RCC 7860 (cell line): ENCODE measurements at places on chromosomes 7 and 10.
A peak's percentile ranks its signal among the peaks of the same experiment; 100 is the strongest.

DNA sequence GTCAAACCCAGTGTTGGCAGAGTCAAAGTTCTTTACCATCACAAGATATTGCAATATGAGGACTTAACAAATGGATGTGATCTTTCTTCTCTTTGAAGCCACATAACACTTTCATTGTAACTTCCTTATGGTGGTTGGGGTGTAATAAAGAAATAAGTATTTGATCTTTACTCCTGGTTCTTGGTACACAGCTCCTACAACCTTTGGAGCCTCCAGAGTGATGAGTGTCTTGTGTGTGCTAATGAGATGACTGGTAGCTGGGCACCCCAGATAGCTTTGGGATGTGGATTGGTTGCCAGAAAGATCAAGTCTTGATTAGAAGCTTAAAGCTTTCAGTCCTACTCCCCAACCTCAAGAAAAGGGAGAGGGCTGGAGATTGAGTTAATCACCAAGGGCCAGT, 31.1 kb upstream of the YAE1 start:
- no peak for DNase-seq

GRCh38 chr7:91446819-91447218, 182.6 kb downstream of the FZD1 start:
- no peak for DNase-seq

GRCh38 chr7:23072922-23073321, 32.7 kb upstream of the KLHL7 start:
- no peak for DNase-seq

GRCh38 chr10:32149252-32149955, 93.2 kb upstream of the KIF5B start:
- DNase-seq, result no peak

GRCh38 chr10:77256346-77256745, 381.3 kb downstream of the KCNMA1 start:
- DNase-seq, result no peak

DNA sequence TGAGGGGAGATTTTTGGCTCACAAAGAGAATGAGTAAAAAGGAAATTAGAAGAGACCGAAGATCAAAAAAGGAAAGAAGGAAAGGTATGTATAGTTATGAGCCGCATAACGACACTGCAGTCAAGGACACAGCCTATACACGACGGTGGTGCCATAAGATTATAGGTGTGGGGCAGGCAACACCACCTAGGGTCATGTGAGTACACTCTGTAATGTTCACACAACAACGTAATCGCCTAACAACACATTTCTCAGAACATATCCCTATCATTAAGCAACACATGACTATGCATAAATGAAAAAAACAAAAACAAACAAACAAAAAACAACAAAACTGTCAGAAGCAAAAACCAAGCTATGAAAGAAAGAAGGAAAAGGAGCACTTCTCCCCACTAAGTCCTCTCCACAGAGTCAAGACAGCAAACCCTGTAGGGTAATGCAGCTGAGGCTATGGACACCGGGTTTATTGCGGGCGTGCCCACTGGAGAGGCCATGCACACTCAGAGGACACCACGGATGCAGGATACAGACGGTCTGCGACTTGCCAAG, 45.1 kb downstream of the PIP4K2A start:
- DNase-seq, result no peak

DNA sequence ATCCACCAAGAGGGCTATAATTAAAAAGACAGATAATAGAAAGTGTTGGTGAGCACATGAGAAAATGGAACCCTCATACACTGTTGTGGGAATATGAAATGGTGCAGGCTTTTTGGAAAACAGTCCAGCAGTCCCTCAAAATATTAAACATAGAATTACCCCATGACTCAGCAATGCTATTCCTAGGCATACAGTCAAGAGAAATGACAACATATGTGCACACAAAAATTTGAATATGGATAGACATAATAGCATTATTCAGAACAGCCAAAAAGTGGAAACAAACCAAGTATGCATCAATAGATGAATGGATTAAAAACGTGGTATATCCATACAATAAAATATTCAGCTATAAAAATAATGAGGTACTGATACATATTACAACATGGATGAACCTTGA, 64.5 kb upstream of the GDF10 start:
- DNase-seq, result no peak

GRCh38 chr7:30053068-30053467, 24.9 kb downstream of the PLEKHA8 start:
- DNase-seq, result no peak

DNA sequence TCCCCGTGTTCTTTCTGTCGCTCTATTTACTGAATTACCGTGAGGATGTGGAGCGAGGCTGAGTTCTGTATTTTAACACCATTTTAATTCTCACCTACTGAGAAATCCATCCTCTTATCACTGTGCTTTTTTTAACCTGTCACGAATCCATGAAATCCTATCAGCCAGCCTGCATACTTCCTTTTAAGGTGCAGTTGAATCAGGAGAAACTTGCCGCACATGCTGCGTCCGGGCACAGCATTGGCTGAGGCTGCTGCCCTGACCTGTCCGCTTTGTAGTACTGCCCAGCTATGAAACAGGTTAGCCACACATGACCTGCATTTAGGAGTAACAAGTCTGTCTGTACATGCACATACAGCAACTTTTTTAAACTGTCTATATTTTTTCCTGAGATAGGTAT, 82.5 kb downstream of the EGFR start:
- no peak for DNase-seq

- no peak for DNase-seq
Observed at GRCh38 chr7:97450516-97450915, 281.4 kb upstream of the TAC1 start.

DNA sequence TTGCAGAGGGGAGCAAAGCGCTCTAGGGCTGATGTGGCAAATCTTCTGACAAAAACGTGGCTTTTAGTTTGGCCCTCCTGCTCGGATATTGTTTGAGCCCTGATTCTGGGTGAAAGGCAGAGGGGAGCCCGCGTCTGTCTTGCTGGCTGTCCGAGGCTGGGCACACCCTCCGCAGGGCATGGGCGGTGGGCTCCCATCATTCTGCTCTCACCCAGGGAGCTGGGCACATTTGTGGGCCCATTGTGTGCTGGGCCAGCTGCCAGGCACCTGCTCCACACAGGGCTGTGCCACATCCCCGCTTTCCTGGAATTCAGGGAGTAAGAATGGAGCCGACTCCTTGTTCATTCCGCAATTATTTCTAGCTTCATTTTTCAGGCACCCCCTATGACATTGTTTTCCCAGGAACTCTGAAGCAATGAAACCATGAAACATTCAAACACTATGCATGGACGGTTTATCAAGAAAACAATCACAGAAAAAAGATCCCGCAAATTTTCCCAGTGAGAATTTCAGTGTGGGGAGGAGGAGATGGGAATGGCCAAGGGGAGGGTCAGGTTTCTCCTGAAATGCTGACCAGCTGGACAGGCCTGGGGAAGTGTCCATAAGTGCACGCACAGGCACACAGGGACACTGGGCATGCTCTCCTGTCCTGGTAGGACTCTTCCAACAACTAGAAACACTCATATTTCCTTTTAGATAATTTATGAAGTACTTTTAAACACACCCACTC, 341.1 kb downstream of the CXCL12 start:
- no peak for DNase-seq

- no peak for DNase-seq
Observed at GRCh38 chr7:46571996-46572395, 650.9 kb upstream of the IGFBP3 start.

- no peak for DNase-seq
Observed at GRCh38 chr7:64320547-64321513, 7.1 kb downstream of the ZNF736 start.

GRCh38 chr7:11665357-11665756, 166.6 kb downstream of the THSD7A start:
- DNase-seq, result no peak

DNA sequence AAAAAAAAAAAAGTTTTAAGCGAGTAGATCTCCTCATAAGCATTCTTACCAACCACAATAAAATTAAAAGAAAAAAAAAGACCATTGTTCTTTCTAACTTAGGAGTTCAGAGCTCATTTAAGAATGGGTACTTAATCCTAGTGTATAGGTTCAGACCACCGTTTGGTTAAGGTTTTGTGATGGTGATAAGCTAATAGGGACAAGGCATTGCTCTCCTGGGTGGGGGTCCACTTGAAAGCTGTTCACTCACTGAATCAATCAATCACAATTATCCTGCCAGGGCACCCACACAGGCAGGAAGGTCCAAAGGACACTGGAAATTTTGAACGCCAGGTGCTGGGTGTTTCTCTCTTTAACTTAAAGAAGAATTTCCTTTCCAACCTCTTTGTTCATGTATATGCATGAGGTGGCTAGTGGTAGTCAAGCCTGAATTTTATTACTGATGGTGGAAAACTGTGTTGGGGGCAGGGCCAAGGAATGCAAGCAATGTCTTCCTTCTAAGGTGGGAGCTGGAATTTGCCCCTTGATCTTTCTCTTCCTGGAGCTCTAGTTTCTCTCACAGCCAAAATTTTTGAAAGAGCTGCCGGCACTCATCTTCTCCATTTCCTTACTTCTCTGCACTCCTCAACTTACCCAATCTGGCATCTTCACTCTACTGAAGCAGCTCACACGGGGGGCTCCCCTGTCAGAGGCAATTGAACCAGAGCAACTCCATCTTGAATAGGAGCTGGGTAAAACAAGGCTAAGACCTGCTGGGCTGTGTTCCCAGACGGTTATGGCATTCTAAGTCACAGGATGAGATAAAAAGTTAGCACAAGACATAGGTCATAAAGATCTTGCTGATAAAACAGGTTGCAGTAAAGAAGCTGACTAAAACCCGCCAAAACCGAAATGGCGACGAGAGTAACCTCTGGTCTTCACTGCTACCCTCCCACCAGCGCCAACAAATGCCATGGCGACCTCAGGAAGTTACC, 7.5 kb upstream of the FAM131B start:
- DNase-seq, result no peak

- peak; percentile 78 for DNase-seq
Observed at GRCh38 chr7:5692845-5693278, 88.6 kb downstream of the RNF216 start.

DNA sequence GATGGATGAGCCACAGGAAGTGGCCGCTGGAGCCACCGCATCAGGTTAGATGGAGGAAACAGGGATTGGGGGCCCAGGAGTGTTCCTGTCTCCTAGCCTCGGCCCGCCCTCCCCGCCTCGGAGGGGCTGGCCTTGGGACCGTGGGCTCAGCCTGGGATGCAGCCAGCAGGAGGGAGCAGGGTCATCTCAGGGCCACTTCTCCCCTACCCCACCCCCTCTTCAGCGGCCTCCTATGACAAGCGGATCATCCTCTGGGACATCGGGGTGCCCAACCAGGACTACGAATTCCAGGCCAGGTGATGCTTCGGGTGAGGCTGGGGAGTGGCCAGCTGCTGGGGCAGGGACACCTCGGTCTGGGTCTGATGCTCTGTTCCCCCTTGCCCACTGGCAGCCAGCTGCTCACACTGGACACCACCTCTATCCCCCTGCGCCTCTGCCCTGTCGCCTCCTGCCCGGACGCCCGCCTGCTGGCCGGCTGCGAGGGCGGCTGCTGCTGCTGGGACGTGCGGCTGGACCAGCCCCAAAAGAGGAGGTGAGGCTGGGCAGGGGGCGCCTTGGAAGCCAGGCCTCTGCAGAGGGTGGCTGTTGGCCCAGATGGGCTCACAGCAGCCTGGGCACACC, 4.7 kb downstream of the LRWD1 start:
- DNase-seq, result no peak

DNA sequence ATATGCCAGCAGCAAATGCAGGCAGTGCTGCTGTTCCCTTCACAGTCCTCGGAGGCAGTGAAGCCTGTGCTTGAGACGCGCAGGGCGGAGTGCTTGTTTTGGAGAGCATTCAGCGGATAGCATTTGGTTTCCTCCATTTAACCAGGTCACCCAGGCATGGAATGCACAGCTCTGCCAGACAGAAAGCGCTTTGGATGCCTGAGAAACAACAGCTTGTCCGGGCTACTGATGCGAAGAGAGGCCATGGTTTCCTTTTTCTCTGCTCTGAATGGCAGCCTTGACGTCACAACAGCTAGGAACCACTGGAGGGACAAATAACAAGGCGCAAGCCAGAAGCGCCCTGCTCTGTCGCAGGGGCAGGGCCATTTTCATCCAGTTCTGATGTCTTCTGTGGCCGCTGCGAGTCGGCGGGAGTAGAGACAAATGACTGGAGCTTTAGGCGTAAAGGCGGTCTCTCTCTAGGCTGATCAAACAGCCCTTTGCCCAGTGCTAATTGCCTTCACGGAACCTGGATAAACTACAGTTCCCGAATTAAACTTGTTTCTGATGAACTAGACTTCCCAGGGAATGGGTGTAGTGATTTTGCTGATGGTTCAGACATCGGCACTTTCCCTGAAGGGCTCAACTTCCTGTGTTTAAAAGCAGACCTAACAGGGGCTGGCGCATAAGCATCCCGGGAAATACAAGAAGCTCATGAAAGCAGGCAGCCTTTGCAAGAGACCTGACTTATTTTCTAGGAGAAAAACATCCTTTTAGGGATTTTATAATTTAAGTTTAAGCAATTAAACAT, 187.6 kb upstream of the KLF14 start:
- DNase-seq, result peak; percentile 94

- DNase-seq, result peak; percentile 41
Observed at GRCh38 chr7:47536661-47537611, 45.0 kb downstream of the TNS3 start.

GRCh38 chr10:49388161-49388560, 7.7 kb downstream of the DRGX start:
- no peak for DNase-seq

DNA sequence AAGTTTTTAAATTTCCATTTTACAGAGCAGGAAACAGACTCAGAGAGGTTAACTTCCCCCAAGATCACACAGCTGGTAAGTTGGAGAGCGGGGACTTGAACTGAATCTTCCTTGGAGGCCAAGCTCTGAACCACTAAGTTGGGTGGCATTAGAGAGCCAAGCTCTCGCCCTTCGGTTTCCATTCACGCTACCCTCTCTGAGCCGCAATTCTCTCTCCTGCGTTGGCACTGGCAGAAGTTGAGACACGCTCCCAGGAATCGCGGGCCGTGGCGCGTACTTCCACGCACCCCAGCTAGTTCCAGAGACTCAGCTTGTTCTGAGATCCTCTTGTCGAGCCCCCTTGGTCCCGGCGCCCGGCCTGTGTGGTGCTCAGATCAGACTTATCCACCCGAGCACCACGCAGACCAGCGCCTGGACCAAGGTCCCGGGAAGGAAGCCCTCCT, 29.3 kb upstream of the VAX1 start:
- DNase-seq, result no peak

DNA sequence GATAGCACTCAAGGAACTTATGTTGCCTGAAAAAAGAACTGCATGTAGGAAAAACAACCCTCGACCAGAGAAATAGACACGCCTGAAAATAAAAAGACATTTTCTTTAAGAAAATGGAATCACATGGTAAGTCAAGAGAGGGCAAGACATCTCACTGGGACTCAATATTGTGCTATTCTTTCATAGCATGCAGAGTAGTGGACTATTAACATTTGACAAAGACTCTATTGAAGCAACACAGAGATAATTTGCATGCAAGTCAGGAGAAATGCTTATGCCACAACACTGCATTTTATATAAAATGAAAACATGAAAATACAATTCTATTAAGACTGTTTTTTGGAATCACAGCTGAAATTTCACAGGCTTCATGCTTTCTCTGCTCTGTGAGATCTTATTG, 77.9 kb upstream of the RHOBTB1 start:
- DNase-seq, result no peak

- no peak for DNase-seq
Observed at GRCh38 chr7:130351791-130352090, 7.1 kb downstream of the CPA5 start.
